CD4-positive, CD25-positive, alpha-beta regulatory T cell (primary cell): ENCODE measurements at places on chromosomes 13 and 19. TPM values are rescaled to one million over a fixed set of nuclear protein-coding genes. Genes with fewer than 3 reads are reported as not detected.

GRCh38 chr13:46329624-46330023, 57.4 kb downstream of the RUBCNL start:
- peaks cover 4% of the 10 kb centered on the region for H3K27me3 ChIP-seq
- H3K4me1 ChIP-seq = no peaks in the 10 kb centered on the region
- no peaks in the 10 kb centered on the region for H3K36me3 ChIP-seq
- DNase-seq = no peak
- H3K27ac ChIP-seq = no peak overlapping the region
- no peak overlapping the region for H3K4me3 ChIP-seq

- H3K4me3 ChIP-seq = no peak overlapping the region
- H3K27me3 ChIP-seq = no peaks in the 10 kb centered on the region
- H3K4me1 ChIP-seq = no peaks in the 10 kb centered on the region
- H3K27ac ChIP-seq = no peak overlapping the region
Observed at GRCh38 chr13:87941226-87941625, 270.1 kb downstream of the SLITRK5 start.

GRCh38 chr19:12331211-12331941, 2.1 kb downstream of the ZNF563 start:
- peak overlapping the region; percentile 86 for H3K27ac ChIP-seq
- H3K36me3 ChIP-seq = no peaks in the 10 kb centered on the region
- DNase-seq = peak; percentile 29
- peaks cover 23% of the 10 kb centered on the region for H3K4me1 ChIP-seq
- H3K27me3 ChIP-seq = no peaks in the 10 kb centered on the region
- peak overlapping the region; percentile 93 for H3K4me3 ChIP-seq

GRCh38 chr13:78022164-78022877, 103.7 kb upstream of the EDNRB start:
- H3K36me3 ChIP-seq = no peaks in the 10 kb centered on the region
- H3K4me3 ChIP-seq = peak overlapping the region; percentile 33
- peak; percentile 29 for DNase-seq
- peak overlapping the region; percentile 26 for H3K27ac ChIP-seq

DNA sequence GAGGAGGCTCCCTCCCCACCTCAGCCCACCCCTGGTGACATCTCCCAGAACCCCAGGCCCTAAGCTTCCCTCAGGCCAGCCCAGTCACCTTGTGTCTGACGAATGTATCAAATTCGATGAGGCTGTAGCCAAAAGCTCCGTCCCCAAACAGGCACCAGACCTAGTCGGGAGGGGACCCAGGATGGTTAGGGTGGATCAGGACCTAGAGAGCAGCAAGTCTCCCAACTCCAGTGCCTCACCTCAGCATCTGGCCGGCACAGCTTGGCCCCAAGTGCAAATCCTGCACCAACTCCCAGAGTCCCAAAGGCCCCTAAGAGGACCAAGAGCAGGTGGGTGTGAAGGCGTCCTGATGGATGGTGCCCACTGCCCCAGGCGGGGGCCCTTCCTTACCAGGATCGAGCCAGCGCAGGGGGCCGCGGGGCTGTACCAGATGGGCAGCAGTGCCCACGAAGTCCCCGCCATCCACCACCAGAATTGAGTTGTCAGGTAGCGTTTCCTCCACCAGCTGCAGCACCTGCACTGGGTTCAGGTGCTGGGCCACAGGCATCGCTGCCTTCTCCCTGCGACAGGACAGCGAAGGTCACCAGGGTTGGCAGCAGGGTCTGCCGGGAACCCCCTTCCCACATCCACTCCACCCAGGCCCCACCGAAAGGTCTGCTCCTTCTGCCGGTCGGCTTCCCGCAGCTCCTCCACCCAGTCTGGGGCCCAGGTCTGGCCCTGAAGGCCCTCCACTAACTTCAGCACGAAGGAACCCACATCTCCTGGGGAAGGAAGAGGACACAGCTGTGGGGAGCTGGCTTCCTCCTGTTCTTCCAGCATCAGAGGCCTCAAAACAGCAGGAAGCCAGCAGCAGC, 8.8 kb downstream of the SYDE1 start:
- DNase-seq = no peak
- H3K4me1 ChIP-seq = no peaks in the 10 kb centered on the region
- no peak overlapping the region for H3K4me3 ChIP-seq
- peaks cover 36% of the 10 kb centered on the region for H3K36me3 ChIP-seq
- H3K27ac ChIP-seq = no peak overlapping the region

- H3K27me3 ChIP-seq = peaks cover 7% of the 10 kb centered on the region
- H3K4me1 ChIP-seq = peaks cover 8% of the 10 kb centered on the region
- no peak overlapping the region for H3K27ac ChIP-seq
- H3K4me3 ChIP-seq = no peak overlapping the region
- DNase-seq = no peak
Observed at GRCh38 chr13:106596275-106596937, 28.5 kb upstream of the ARGLU1 start.

- H3K27me3 ChIP-seq = peaks cover 15% of the 10 kb centered on the region
- DNase-seq = no peak
- H3K36me3 ChIP-seq = no peaks in the 10 kb centered on the region
- H3K27ac ChIP-seq = no peak overlapping the region
- no peak overlapping the region for H3K4me3 ChIP-seq
Observed at GRCh38 chr13:76860706-76861105, 25.5 kb downstream of the KCTD12 start.

DNA sequence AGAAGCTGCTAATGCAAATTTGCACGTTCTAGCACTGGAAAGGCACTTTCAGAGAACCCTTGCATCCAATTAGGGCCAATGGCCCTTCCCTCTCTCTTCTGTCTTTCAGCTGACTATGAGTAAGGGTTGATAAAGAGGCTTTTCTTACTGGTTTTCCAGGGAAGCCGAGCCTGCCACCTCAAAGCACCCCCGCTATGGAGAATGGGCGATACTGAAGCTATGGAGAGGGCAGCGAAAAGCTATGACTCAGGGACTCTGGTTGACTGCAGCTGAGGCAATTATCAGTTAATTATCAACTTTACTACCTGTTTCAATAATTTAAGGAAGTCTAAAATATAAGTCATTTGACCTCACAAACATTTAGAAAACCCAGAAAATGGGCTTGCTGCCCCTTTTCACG, 115.8 kb downstream of the TRPC4 start:
- H3K27me3 ChIP-seq = no peaks in the 10 kb centered on the region
- no peak overlapping the region for H3K4me3 ChIP-seq
- no peak overlapping the region for H3K27ac ChIP-seq
- no peaks in the 10 kb centered on the region for H3K4me1 ChIP-seq

- H3K4me1 ChIP-seq = peaks cover 11% of the 10 kb centered on the region
- H3K36me3 ChIP-seq = no peaks in the 10 kb centered on the region
- no peak for DNase-seq
Observed at GRCh38 chr13:51619614-51620013, 35.4 kb downstream of the WDFY2 start.

GRCh38 chr13:55245005-55245644, 1895.6 kb upstream of the PRR20A start:
- H3K36me3 ChIP-seq = no peaks in the 10 kb centered on the region
- no peak overlapping the region for H3K27ac ChIP-seq
- no peaks in the 10 kb centered on the region for H3K4me1 ChIP-seq
- H3K27me3 ChIP-seq = no peaks in the 10 kb centered on the region
- H3K4me3 ChIP-seq = no peak overlapping the region

DNA sequence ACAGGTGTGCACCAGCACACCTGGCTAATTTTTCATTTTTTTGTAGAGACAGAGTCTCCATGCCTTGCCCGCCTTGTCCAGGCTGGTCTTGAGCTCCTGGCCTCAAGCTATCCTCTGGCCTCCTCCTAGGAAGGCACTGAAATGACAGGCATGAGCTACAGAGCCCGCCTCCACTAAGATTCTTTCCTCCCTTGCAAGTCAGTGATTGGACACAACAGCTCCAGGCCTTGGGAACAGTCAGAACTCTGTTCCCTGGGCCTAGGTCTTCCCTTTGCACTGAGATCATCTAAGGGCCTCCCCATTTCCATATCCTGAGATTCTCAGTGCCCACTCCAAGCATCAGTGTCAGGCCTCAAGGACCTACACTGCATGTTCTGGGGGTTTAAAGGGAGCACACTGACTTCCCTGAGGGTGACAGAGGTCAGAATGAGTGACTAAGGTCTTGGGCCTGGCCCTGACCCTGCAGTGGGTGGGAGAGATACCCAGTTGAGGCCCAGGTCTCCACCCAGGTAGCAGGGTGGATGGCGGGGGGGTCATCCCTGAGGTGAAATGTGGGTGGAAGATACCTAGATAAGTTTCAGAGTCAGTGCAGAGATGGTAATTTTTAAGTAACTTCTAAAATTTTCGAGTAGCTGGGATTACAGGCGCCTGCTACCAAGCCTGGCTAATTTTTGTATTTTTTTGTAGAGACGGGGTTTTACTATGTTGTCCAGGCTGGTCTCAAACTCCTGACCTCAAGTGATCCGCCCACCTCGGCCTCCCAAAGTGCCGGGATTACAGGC, 17.3 kb upstream of the ERCC1 start:
- no peak overlapping the region for H3K4me3 ChIP-seq
- H3K4me1 ChIP-seq = peaks cover 40% of the 10 kb centered on the region
- no peak for DNase-seq
- no peaks in the 10 kb centered on the region for H3K36me3 ChIP-seq
- no peaks in the 10 kb centered on the region for H3K27me3 ChIP-seq

DNA sequence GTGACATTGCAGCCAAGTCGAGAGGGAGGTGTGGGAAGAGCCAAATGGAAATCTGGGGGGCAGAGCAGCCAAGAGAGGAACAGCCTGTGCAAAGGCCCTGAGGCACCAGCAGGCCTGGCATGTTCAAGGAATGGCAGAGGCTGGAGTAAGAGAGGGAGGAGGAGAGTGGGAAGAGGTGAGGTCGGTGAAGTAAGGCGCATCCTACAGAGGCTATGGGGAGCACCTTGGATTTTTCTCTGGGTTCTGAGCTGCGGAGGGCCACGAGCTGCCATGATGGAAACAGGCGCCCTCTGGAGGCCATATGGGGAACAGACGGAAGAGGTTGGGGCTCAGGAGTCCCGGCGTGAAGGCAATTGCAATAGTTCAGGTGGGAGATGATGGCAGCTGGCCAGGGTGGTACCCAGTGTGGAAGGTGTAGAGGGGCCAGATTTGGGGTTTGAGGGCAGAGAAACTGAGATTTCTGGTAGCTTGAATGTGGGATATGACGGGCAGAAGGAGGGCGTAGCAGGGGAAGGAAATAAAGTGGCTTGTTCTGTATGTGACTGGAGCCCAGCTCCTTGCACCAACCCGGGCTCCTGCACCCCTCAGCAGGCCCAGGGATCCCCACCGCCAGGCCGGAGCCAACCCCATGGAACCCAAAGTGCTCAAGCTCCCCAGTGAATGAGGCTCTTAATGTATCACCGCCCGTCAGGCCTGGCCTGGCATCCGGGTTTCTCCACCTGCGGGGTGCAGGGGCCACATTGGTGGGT, 20.5 kb upstream of the STRN4 start:
- no peaks in the 10 kb centered on the region for H3K36me3 ChIP-seq
- peak; percentile 52 for DNase-seq
- peaks cover 3% of the 10 kb centered on the region for H3K4me1 ChIP-seq
- H3K27me3 ChIP-seq = no peaks in the 10 kb centered on the region
- no peak overlapping the region for H3K27ac ChIP-seq

DNA sequence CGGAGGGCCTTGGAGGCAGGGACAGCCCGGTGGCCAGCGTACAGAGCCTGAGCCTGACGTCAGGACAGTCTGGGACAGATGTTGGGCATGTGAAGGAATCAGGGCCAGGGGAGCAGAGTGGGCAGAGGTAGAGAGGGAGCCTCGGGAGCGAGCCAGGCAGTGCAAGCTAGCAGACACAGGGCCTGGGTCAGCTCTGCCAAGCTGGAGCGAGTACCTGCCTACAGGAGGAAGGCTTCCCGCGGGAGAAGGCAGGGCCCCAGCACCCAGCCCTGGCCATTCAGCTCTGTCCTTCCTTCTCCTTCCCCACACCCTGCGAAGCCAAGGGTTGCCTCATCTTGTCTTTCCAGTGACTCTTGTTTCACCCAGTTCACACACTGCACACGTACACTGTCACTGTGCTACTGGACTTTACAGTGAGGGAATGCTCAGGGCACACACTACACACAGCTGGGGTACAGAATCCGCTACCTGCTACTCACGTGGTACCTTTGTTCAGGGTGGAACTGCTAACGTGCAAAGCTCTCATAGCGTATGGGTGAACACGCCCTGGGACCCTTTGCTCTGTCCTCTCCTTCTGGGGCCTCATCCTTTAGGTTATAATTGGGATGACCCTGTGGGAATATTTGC, 9.8 kb upstream of the C1QTNF9 start:
- peaks cover 99% of the 10 kb centered on the region for H3K36me3 ChIP-seq
- H3K4me3 ChIP-seq = no peak overlapping the region
- no peaks in the 10 kb centered on the region for H3K4me1 ChIP-seq
- H3K27me3 ChIP-seq = no peaks in the 10 kb centered on the region
- no peak overlapping the region for H3K27ac ChIP-seq

DNA sequence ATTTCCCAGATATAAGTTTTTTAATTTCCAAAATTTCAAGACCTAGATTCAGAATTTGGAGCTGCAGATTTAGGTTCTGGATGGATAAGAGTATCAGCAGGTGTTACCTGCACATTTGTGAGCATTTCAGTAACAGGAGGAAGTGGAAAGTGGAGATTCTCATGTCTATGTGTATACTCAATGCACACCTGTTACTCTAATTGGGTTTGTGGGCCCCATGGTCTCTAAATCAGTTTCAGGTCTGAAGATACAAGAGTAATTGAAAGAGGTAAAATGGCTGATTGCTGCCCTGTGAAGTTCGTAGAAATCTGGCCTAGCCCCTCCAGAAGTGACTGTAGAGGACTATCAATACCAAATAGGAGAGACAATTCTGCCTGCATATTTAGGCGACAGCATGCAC, 13.9 kb downstream of the ZNF675 start:
- no peak overlapping the region for H3K27ac ChIP-seq
- H3K4me3 ChIP-seq = peak overlapping the region; percentile 8
- no peaks in the 10 kb centered on the region for H3K4me1 ChIP-seq
- no peaks in the 10 kb centered on the region for H3K27me3 ChIP-seq
- DNase-seq = no peak

The GDF15 gene
- not detected for total RNA-seq

The C19orf38 gene
- 0.49 TPM for total RNA-seq

The TICAM1 gene
- 28.5 TPM for total RNA-seq

The CBLC gene
- not detected for total RNA-seq

The ZNF541 gene
- total RNA-seq = 0.52 TPM

The UHRF1 gene
- total RNA-seq = 2.2 TPM

The ZNF433 gene
- 0.49 TPM for total RNA-seq

The AP1M2 gene
- total RNA-seq = not detected

The ZFP82 gene
- total RNA-seq = 2.9 TPM

The ZNF528 gene
- total RNA-seq = 19.0 TPM

The SYNGR4 gene
- total RNA-seq = not detected

The KLK8 gene
- total RNA-seq = not detected

The TMEM59L gene
- total RNA-seq = not detected

The SPRY2 gene
- 0.37 TPM for total RNA-seq
